Hematopoietic multipotent progenitor cell treated with erythropoietin and hydrocortisone succinate and interleukin-3 and kit ligand, for 15 days (in vitro differentiated cells): ENCODE measurements at places on chromosomes 12 and 14.

DNA sequence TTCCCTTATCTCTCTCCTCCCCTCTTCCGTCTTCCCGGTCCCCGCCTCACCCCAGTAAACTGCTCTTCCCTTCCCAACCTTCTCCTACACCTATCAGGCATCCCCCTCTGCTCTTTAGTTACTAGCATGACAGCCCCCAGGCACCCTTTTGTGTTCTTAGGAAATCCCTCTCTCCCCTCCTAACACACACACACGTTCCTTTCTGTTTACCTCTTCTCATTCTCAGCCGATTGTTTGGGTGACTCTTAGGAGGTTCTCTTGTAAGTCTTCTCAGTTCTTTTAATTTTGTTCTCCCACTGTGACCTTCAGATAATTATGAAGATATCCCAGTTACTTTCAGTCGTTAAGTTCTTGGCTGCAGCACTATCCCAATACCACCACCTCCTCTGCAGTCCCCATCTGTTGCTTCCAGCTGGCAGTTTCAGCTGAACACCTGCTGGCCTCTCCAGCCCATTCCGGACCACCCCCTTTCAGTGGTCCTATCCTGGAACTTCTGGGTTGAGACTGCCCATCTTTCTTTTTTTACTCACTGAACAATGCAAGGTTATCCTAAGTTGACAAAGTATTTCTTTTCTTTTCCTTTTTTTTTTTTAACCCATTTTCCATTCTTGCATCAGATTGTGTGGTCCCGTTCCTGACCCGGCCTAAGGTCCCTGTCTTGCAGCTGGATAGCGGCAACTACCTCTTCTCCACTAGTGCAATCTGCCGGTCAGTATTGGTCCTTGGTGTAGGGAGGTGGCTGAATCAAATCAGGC, 711 bp downstream of the MARS1 start:
- peak; percentile 34 for DNase-seq

- no peak for DNase-seq
Measured at GRCh38 chr14:60971271-60971670, 9.6 kb downstream of the TRMT5 start.

GRCh38 chr14:67673451-67673850, 981 bp downstream of the VTI1B start:
- DNase-seq = no peak

GRCh38 chr12:84929501-84929900, 16.9 kb upstream of the SLC6A15 start:
- no peak for DNase-seq

GRCh38 chr14:104875412-104875751, 10.3 kb downstream of the CEP170B start:
- no peak for DNase-seq

GRCh38 chr12:71536279-71536938, 96.8 kb downstream of the LGR5 start:
- no peak for DNase-seq

GRCh38 chr14:69247676-69248440, 12.1 kb upstream of the GALNT16 start:
- DNase-seq = no peak

DNA sequence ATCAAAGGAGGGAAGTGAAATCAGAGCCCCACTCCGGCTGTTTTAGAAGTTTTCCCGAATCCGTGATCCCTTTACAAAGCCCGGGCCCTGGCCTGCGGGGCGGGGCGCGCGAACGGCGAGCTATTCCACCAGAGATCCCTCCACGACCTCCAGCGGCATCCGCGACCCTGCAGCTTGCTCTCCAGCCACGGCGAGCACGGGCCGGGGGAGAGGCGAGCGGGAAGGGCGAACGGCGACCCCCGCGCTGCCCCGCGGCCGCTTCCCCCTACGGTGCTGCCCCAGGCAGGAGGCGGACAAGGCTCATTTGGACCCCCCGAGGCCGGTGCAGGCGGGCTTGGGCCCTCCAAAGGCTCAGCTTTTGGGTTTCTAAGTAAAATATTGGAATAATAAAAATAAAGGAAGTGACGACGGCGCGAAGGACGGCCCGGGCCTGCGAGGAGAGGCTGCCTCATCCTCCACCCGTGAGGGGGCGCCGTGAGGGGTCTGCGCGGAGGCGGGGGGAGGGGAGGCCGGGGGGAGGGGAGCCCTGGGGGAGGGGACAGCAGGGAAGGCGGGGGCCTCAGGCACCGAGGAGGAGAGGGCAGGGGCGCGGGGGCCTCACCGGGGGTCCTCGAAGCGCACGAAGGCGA, 613 bp downstream of the SRSF9 start:
- no peak for DNase-seq

DNA sequence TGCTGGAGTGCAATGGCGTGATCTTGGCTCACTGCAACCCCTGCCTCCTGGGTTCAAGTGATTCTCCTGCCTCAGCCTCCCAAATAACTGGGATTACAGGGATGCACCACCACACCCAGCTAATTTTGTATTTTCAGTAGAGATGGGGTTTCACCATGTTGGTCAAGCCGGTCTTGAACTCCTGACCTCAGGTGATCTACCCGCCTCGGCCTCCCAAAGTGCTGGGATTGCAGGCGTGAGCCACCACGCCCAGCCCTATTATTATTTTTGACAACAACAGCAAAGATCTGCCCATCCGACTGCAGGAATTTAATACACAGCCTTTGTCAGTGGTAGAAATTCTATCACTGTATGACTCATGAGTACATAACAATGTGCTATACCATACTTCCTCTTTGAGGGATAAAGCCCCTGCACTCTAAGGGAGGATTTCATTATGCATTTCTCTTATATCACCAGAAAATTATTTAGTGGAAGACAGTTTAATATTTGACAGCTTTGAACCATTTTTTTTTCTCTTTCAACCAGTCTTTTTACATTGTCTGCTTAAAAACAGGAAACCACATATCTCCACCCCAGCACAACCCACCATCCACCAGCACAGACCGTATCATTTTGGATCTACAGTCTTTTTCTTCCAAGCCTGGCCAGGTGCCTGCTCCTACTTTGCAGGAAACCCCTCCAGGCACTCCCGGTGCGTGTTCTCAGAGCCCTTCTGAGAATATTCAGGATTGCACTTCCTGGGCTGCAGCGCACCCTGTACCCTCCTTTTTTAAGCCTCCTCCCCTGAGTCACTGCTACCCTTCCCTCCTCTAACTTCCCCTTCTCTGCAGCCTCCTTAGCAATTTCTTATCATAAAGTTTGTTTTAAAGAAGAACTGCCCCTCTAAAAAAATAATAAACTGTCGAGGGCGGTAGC, 594 bp downstream of the ARHGDIB start:
- peak; percentile 38 for DNase-seq

DNA sequence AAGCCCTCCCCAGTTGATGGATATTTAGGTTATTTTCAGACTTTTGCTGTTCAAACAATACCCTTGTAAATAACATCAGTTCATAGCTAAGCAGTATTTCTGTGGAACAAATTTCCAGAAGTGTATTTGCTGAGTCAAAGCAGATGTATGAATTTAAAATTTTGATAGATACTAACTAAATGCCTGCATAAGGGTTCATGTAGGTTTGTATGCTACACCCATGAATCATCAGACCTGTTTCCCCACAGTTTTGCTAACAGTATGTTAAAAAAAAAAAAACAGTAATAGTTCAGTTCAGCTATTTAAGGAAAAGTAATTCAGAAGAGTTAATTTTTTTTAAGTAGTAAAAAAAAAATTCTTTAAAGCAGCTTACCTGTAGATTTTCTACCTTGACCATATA, 236.1 kb upstream of the DIO2 start:
- DNase-seq = no peak

GRCh38 chr12:71503579-71504391, 64.2 kb downstream of the LGR5 start:
- no peak for DNase-seq

- DNase-seq = no peak
Measured at GRCh38 chr12:106774808-106775524, 484 bp downstream of the RIC8B start.

DNA sequence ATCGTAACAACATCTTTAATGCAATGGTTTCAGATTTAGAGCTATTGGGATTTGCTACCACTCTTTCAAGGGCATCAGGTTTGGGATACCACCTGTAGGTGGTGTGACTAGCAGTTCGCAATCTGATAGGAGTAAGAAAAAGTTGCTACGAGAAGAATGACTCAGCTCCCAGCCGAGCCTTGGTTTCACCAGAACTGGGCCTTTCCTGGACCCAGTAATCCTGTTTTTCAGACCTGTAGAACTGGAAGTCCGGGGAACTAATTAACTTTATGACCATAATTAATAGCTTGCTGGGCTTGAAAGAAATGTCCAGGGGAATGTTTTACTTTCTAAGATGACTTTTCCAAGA, 770 bp downstream of the ABHD4 start:
- peak; percentile 78 for DNase-seq

DNA sequence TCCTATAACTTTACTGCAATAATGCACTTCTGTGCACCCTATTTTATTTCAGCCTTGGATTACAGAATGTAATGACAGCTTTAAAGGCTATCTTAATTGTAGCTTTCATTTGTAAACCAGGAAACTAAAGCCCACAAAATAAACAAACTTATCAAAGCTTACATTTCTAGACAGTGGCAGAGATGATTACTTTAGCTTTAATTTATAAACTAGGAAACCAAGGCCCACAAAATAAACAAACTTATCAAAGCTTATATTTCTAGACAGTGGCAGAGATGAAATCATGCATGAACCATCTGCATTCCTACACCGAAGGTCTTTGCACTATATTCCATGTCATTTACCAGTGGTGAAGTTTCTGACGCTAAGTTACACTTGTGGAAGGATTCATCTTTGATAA, 74.4 kb downstream of the PRKD1 start:
- DNase-seq = no peak

GRCh38 chr14:46582826-46583225, 68.8 kb downstream of the RPL10L start:
- no peak for DNase-seq

GRCh38 chr14:86933460-86933859, 1059.5 kb downstream of the GALC start:
- no peak for DNase-seq

DNA sequence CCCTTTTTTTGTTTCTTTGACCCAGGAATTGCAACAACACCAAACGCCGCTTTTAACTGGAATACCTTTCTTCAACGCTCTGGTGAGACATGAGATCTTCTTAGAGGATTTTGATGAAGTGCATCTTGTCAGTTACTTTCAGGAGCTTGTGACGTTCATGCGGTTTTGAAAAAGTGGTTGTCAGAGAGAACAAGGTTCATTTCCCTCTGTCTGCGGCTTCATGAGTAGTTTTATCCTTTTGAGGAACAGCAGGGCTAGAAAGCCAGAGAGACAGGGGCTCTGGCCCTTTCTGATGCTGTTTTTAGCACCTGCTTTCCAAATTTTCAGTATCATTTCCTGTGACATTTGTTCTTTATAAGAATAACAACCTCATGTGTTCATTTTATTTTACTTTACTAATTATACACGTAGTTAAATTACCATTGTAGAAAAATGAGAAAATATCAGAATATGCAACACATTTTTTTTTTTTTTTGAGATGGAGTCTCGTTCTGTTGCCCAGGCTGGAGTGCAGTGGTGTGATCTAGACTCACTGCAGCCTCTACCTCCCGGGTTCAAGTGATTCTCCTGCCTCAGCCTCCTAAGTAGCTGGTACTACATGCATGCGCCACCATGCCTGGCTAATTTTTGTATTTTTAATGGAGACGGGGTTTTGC, 61.8 kb downstream of the GLT1D1 start:
- DNase-seq = no peak

DNA sequence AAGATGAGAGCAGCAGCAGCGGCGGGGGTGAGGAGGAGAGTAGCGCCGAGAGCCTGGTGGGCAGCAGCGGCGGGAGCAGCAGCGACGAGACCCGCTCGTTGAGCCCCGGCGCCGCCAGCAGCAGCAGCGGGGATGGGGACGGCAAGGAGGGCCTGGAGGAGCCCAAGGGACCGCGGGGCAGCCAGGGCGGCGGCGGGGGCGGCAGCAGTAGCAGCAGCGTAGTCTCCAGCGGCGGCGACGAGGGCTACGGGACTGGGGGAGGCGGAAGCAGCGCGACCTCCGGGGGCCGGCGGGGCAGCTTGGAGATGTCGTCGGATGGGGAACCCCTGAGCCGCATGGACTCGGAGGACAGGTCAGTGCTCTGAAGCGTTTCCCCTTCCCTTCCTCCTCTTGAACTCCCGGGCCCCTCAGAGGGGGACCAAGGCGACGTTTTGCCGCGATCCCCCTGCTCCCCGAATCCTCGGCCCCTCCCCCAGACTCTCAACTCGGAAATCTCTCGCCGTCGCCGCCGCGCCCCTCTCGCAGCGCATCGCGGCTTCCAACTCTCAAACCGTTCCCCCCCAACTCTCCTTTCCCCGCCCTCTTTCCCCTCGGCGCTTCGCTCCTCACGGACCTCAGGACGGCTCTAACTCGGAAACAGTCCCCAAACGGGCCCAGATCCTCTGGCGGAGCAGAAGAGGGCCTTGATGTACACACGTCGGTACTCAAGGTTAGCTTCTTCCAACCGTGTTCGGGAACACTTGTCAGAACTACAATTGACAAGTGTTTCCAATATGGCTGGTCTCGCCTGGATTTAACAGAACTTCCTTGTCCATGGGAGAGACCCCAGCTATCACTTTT, 947 bp downstream of the AEBP2 start:
- no peak for DNase-seq

GRCh38 chr12:23888396-23889068, 60.9 kb downstream of the SOX5 start:
- no peak for DNase-seq

DNA sequence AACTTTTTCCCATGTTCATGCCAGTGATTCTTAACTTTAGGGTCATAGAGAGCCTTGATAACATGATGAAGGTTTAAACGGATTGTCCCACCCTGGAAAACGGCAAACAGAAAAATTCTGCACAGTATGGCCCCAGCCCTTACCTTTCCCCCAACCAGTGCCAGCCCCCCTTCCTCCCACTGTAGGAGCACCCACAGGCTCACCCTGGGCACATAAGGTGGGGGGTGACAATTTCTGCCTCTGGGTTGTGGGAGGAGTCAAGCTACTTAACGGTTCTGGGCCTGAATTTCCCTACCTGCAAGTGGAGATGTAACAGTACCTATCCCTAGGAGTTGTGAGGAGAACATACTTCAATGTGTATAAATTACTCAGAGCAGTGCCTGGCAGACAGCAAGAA, 18.0 kb downstream of the XRCC3 start:
- no peak for DNase-seq

DNA sequence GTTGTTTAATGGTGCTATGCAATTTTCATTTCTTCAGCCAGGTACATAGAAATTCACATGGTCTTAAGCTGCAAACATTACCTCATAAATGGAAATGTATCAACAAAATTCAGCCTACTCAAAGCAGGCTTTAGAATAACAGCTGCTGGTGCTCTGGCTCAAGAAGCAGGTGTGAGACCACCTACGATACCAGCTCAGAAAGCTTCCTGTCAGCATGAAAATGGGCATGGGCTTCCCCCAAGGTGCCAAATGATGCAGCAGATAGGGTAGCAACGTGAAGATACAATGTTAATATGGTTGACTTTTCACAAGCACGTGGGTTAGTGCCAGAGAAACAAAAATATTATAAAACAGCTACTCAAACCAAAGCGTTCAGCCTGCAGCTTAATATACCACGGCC, 343.4 kb upstream of the PRICKLE1 start:
- DNase-seq = no peak

DNA sequence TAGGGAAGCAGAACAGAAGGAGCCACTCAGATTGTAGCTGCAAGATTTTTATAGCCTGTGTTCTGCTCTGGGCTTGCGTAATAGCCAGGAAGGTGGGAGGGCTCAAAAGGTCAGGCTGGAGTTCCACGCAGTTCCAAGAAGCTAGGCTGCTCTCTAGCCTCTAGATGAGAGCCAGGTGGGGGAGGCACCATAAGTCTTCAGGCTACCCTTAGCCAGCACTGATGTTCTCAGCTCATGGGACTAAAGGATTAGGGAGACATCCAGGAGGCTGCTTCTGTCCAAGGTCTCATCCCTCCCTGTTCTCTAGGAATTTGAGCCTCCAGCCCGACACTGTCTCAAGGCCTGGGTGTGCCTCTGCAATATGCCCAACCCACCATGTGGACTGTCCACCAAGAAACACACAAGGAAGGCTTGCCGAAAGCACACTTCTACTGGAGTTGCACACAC, 1.7 kb downstream of the LMBR1L start:
- DNase-seq = no peak
